Naive thymus-derived CD4-positive, alpha-beta T cell (primary cell): ENCODE measurements at places on chromosomes 2 and 18. TPM values are rescaled to one million over a fixed set of nuclear protein-coding genes. Genes with fewer than 3 reads are reported as not detected.

The C2orf66 gene
- not detected for total RNA-seq

The CD302 gene
- 30.5 TPM for total RNA-seq

The GAREM2 gene
- 6.5 TPM for total RNA-seq

GRCh38 chr2:75130171-75130570 lies 69.1 kb downstream of the TACR1 start:
- no peak for DNase-seq

- no peak for DNase-seq
Observed at GRCh38 chr2:175282300-175282699, 100.8 kb upstream of the ATP5MC3 start.

DNA sequence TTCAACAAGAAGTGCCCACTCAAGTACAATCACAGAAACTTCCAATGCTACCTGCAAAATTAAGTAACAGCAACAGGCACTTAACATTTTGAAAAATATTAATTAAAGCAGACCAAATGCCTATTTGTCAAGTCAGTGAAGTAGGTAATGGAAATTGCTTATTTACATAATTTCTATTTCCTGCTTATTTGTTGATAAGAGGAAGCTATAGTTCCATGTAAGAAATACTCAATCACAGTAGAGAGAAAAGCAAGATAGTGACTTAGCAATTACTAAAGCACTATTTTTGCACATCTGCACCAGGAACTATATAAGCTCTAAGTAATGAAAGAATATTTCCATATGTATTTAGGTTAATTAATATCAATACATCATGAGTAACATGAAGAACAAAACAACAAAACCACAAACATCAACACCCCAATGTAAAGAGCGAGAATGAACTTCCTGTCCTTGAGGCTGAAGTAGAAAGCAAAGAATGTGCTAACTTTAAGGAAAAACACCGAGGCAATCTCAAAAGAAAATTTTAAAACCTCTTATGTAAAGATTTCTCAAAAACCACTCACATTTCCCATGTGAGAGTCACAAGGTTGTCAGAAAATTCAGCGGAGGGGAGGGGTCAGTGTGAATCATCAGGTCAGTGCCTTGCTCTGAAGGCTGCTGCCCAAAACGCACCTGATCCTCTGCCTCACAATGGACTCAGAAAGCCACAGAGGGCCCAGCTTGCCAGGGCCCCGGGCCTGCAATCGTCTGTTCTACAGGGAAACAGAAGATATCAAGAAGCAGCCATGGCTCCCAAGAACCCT lies 12.5 kb downstream of the NPC1 start:
- DNase-seq = no peak

- no peak for DNase-seq
Observed at GRCh38 chr2:105754994-105755393, 10.3 kb downstream of the NCK2 start.

- no peak for DNase-seq
Observed at GRCh38 chr2:1708476-1709334, 35.6 kb downstream of the PXDN start.

DNA sequence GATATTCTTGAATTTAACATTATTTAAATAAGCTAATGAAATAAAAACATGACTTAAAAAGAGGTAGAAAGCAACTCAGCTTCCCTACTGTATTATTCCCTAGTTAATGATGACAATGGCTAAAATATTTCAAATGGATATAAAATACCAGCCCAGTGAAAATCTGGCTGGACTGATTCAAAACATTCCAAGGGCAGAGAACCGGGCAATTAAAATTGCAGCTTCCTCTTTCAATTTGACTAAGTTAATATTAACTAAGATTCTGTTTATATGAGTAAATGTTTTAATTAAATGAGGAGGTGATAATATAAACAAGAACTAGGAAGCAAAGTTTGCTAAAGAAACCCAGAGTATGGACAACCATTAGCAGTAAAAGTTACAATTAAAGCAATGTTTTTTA lies 65.6 kb downstream of the RAPH1 start:
- DNase-seq = no peak

- DNase-seq = no peak
Observed at GRCh38 chr2:1674766-1675397, 69.4 kb downstream of the PXDN start.
